ENCODE measurements at places on chromosomes 2 and 18.

- no peak for DNase-seq
Measured at GRCh38 chr2:162890690-162891311, 52.2 kb upstream of the KCNH7 start.

DNA sequence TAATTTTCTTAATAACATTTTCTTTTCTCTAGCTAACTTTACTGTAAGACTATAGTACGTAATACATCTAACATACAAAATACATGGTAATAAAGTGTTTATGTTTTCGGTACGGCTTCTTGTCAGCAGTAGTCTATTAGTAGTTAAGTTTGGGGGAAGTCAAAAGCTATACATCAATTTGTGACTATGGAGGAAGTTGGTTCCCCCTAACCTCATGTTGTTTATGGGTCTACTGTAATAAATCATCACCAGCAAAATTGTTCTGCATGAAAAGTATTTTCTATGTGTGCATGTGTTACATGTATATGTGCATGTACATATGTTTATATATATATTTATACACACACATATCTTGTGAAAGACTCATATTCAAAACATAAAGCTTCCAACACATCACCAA is 303.0 kb downstream of the TRIB2 start:
- no peak for DNase-seq

DNA sequence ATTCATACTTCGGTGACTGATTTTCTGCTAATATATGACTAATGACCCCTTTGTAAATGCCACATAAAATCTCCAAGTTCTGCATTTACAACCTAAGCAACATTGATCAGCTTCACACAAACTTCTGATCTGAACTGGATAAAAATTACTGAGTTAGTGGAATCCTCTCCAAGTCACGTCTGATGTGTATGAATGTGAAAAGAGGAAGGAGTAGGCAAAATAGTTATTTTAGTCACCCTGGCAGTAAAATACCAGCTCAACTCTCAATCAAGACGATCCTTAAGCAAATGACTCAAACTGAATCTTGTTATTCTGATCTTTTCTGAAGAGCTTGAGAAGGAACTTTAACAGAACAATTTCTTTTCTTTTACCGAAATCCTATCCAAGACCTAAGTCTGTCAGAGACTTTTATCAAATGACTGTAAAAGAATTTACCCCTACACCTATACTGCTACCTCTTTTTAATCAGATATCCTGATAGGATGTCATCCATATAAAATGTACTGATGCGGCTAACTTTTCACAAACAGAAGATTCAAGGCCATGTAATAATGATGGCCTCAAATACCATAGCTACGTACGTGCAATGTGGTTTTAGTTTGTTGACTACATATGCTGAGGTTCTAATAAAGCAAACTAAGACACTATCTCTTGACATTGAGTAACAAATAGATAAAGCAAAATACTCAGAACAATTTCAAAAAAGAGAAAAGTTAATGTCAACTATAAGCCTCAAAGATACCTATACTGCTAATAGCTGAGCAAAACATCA is 23.7 kb downstream of the CUL3 start:
- no peak for DNase-seq

DNA sequence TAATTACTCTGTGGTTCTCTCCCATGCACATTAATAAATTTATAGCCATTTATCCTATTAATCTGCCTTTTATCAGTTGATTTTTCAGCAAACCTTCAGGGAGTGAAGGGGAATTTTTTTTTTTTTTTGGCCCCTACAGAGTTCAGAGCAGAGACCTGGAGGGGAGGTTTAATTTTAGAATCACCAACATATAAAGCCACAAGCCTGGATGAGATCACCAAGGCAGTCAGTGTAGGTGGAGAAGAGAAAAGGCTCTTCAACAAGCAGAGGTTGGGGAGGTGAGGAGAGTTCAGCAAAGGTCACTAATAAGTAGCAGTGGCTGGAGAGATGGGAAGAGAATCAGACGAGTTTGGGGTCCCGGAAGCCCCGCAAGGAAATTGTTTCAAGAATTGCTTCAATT is 48.4 kb upstream of the SPTBN1 start:
- no peak for DNase-seq

- no peak for DNase-seq
Measured at GRCh38 chr18:39529358-39529757, 1963.8 kb upstream of the CELF4 start.

GRCh38 chr18:11256251-11256650 is 106.9 kb upstream of the PIEZO2 start:
- DNase-seq = no peak

DNA sequence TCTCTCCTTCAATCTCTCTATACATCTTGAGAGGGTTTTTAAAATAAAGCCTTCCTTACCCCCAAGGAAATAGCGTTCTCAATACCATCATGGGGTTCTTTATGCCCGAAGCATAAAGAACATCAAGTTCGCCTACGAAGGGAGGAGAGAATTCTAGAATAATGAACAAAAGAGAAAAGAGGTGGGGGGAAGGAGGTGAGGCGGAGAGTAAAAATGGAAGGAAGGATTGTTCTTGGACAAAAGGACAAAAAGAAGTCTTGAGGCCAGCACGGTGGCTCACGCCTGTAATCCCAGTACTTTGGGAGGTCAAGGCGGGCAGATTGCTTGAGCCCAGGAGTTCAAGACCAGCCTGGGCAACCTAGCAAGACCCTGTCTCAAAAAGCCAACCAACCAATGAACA is 319.8 kb upstream of the NCKAP5 start:
- DNase-seq = no peak

DNA sequence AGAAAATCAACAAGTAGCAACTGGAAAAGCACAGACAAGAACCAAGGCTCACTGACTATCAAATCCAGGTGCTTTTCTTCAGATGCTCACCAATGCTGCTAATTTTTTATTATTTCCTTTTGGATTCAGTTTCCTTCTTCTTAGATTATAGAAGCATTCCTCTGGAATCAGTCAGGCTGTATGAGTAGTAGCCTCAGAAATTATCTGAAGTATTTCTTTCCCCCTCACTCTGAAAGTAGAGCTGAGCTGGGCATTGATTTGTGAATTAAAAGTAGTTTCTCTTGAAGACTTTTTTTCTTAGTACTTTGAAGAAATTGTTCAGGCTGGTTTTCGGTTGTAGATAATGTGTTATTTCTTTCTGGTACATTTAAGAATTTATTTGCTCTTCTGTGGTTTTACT is 273.7 kb downstream of the NOL4 start:
- no peak for DNase-seq

DNA sequence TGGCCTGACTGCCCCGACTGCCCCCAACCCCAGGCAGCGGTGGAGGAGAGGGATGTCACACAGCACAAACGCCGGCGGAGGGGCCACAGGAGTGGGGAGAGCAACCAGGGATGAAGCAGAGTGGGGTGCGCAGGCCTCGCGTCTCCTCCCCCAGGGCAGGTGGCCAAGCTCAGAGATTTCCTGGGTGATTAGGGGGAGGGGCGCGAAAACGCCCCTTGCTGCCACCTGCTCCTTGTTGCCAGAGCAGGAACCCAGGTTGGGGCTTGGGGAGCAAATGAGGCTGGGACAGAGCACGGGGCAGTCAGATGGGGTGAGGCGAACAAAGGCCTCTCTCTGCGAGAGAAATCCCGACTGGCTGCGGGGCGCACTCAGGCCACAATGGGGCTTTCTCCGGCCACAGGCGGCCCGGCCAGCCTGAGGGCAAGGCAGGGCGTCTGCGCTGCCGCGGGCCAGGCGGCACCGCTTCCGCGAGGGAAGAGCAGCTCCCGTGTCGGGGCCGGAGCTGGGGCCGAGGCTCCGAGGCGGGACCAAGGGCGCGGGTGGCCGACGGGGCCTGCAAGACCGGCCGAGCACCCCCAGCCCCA is 11.5 kb downstream of the TEX44 start:
- DNase-seq = peak; percentile 10

DNA sequence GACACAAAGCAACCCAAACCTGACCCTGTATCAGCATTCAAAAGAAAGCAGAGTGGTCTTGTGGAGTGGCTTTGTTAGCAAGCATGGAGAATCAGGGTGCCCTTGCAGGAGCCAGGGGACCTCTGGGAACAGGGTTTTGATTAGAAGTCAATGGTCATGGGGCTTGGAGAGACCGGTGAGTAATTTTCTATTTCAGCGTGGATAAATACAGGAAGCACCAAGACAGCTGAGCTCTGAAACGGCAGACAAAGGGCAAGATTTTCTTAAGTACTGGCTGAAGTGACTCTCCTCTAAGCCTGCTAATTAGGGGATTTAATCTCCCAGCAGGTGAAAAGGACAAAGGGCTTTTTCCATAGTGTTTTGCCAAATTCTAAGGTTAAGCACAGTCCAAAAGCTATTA is 78.0 kb upstream of the GAREM1 start:
- DNase-seq = no peak

- no peak for DNase-seq
Measured at GRCh38 chr2:212957624-212958023, 193.8 kb downstream of the IKZF2 start.

DNA sequence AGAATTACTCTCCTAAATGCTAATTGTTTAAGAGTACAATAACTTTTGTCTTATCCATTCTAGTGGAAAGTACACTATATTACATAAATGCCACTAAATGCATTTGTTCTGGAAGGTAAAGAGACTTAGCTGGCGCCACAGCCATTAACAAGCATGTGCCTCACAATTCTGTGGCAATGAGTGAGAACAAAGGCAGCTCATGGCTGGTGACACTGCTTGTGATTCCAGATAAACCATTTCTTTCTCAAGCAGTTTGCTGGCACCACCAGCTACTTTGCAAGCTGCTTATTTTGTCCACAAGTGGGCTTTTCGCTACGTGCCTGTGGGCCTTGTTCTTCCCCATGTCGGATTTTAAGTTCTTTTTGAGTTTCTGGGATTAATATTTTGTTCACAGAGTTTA is 147.6 kb upstream of the SMAD7 start:
- no peak for DNase-seq

DNA sequence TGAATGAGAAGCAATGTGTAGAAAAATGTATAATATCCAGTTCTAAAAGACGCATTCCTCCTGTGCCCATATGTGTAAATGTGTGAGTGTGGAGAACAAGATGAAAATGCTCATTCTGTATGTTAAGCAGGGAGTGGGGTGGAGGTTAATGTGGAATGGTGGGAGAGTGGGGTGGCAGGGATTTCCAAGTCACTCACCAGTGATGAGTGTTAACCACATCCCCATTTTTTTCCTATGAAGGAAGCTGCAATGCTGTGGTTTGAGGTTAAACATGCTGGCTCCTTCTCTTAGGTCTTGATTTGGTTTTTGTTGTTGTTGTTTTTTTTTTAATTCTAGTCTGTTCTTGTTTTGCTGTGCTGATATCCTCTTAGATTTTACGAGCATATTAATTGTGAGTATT is 169.4 kb downstream of the NEDD4L start:
- DNase-seq = no peak

- DNase-seq = no peak
Measured at GRCh38 chr18:39969803-39970494, 1985.1 kb upstream of the PIK3C3 start.

GRCh38 chr18:36403896-36404820 is 106.6 kb downstream of the FHOD3 start:
- no peak for DNase-seq

- DNase-seq = no peak
Measured at GRCh38 chr2:209581040-209581439, 157.2 kb downstream of the MAP2 start.

- DNase-seq = no peak
Measured at GRCh38 chr2:98470851-98471255, 26.2 kb downstream of the INPP4A start.

- no peak for DNase-seq
Measured at GRCh38 chr2:15506229-15506819, 54.8 kb downstream of the NBAS start.

DNA sequence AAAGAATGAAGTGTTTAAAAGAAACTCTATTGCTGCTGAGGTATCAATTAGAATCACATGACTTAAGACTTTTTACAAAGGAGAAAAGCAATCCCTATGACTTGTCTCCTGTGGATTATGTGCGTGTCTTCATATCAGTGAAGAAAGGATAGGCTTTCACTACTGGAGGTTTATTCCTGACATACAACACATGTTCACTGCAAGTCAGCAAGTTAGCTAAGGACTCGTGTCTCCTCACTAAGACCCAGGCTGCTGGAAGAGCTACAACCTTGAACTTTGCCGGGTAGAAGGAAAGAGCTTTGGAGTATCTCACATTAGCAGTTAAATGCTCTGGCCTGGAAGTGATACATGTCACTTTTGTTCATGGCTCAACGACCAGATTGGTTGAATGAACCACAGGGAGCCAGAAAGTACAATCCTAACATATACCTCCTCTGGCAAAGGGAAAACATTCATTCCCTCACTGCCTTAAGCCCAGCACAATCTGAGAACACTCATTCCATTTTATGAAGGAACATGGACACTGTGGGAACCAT is 215.3 kb downstream of the RNF152 start:
- DNase-seq = no peak

DNA sequence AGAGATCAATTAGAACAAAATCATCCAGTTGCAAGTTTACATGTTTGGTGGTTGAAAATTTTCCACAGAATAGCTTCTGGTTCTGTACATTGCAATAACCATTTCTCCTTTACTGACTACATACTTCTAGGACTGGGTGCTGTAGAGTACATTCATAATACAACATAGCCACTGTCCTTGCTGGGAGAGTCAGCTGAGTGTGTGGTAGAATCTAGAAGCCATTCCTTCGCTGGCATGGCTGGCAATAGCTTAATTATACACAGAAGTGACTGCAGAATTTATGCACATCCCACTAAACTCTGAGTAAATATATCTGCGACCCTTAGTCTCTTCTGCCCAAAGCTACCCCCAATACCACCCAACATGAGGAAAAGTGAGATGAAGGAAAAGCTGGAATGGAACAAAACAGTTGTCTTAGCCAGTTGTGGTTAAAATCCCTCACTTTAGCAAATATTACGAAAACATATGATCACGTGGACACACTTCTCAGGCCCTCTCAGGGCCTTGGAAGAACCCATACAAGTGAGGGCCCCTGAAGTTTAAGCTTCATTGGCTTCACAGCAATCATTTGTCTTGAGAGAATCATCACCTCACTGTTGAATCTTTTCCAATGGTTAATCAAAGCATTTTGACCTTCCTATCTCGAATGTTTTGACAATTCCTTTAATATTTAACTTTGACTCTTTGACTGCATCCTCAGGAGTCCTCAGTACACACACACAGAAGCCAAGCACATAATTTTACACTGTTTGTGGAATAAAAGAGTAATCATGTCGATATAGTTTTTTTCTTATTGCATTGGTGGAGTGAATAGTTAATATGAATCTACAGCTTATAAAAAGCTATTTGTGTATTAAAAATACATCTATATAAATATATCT is 225.1 kb downstream of the ZNF385B start:
- no peak for DNase-seq

GRCh38 chr2:121446647-121447241 is 83.9 kb upstream of the RNU4ATAC start:
- DNase-seq = no peak

GRCh38 chr2:37324786-37325624 is at the start of gene PRKD3:
PRKD3 (minus strand) TSS chr2:37324833; CDS start chr2:37316524, 8,309 bp downstream.
- DNase-seq = peak; percentile 63

- no peak for DNase-seq
Measured at GRCh38 chr2:27805180-27805579, 33.7 kb downstream of the MRPL33 start.

GRCh38 chr2:15889442-15890123 is 50.8 kb upstream of the MYCN start:
- no peak for DNase-seq

GRCh38 chr2:18105929-18106328 is 227.5 kb downstream of the KCNS3 start:
- no peak for DNase-seq

GRCh38 chr2:234363011-234363487 is 133.8 kb downstream of the ARL4C start:
- DNase-seq = no peak

All from stimulated activated CD4-positive, alpha-beta T cell treated with anti-CD3 and anti-CD28 coated beads, Interleukin-4, amount 100 ng/mL, for 4 hours (primary cell).